Heart left ventricle (tissue), 16 donors: ENCODE measurements at places on chromosomes 4 and X. TPM values are rescaled to one million over a fixed set of nuclear protein-coding genes. Genes with fewer than 3 reads are reported as not detected.

- no peak overlapping the region for H3K27ac ChIP-seq
- DNase-seq = no peak
- no peak overlapping the region for H3K4me3 ChIP-seq
- H3K27me3 ChIP-seq = no peaks in the 10 kb centered on the region
- H3K36me3 ChIP-seq = no peaks in the 10 kb centered on the region
- H3K4me1 ChIP-seq = no peaks in the 10 kb centered on the region
These were observed 173.9 kb downstream of the BMPR1B start for GRCh38 chr4:94931626-94932025.

DNA sequence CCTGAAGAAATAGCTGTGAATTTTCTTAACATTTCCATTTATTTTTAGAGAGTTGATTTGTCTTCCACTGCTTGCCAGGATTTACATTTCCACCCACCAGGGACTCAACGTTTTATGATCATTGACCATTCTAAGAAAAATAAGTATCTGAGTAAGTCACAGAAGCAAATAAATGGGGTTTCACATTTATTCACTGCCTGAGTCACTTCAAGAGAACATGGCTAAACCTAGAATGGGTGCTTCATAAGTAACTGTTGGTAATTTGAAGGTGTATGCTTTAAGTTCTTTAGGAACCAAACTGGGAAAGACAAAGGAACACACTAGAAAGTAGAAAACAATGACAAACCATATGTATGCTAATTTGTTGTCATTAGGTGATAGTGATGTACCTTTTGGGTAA, 43.2 kb upstream of the GRIA3 start:
- DNase-seq = no peak
- no peaks in the 10 kb centered on the region for H3K4me1 ChIP-seq
- H3K4me3 ChIP-seq = no peak overlapping the region
- H3K27me3 ChIP-seq = no peaks in the 10 kb centered on the region
- H3K27ac ChIP-seq = no peak overlapping the region

DNA sequence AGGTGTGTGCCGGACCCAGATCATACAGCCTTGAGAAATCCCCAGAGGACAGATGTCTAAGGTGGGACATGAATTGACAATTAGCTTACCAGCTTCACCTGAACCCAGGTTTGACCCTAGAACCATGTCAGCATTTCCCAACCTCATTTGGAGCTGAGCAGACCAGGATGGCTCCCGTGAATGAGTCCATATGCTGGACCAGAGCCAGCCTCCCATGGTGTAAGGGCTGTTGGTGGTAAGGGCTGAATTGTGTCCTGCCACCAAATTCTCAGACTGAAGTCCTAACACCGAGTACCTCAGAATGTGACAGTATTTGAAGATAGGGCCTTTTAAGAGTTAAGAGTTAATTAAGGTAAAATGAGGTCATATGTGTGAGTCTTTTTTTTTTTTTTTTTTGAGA, 88.3 kb downstream of the SLC34A2 start:
- no peak overlapping the region for H3K4me3 ChIP-seq
- no peak for DNase-seq
- no peaks in the 10 kb centered on the region for H3K4me1 ChIP-seq
- H3K27me3 ChIP-seq = no peaks in the 10 kb centered on the region
- H3K36me3 ChIP-seq = no peaks in the 10 kb centered on the region

MORC4 gene
- 2.6 TPM for total RNA-seq

FHL1 gene
- 2,431 TPM for total RNA-seq

NLGN3 gene
- 0.64 TPM for total RNA-seq

KLHL15 gene
- total RNA-seq = 5.7 TPM
